ENCODE measurements at places on chromosomes 5 and 9. TPM values are rescaled to one million over a fixed set of nuclear protein-coding genes. Genes with fewer than 3 reads are reported as not detected.

- no peaks in the 10 kb centered on the region for H3K27me3 ChIP-seq
- H3K4me3 ChIP-seq: no peak overlapping the region
- H3K4me1 ChIP-seq: no peaks in the 10 kb centered on the region
- DNase-seq: no peak
Measured at GRCh38 chr9:28212979-28213378, 639.7 kb upstream of the C9orf72 start.

GRCh38 chr5:3356016-3356415 is 239.6 kb upstream of the IRX1 start:
- H3K36me3 ChIP-seq: no peaks in the 10 kb centered on the region
- H3K27me3 ChIP-seq: no peaks in the 10 kb centered on the region
- no peak overlapping the region for H3K4me3 ChIP-seq
- H3K27ac ChIP-seq: no peak overlapping the region
- DNase-seq: peak; percentile 16

DNA sequence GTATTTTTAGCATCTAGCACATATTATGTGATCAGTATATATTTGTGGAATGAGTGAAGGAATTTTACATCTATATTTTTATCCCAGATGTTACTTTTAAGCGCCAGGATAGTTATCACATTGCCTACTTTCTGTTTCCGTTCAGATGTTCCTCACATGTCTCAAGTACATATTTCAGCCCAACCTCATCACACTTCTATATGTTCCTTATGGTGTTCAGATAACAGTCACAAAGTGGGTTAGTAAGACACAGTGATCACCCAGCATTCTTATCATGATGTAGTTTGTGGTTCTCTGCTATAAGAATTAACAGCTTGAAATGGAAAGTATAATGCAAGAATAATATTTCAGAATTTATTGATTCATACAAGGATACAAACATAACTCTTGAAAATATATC is 170.0 kb upstream of the RASA1 start:
- DNase-seq: no peak
- no peaks in the 10 kb centered on the region for H3K36me3 ChIP-seq
- no peaks in the 10 kb centered on the region for H3K4me1 ChIP-seq
- no peak overlapping the region for H3K4me3 ChIP-seq
- H3K27me3 ChIP-seq: no peaks in the 10 kb centered on the region
- H3K27ac ChIP-seq: no peak overlapping the region

GRCh38 chr9:34125681-34126206 is 754 bp downstream of the DCAF12 start:
- peak; percentile 66 for DNase-seq
- H3K4me1 ChIP-seq: peaks cover 4% of the 10 kb centered on the region
- H3K27ac ChIP-seq: peak overlapping the region; percentile 71
- peak overlapping the region; percentile 95 for H3K4me3 ChIP-seq
- peaks cover 23% of the 10 kb centered on the region for H3K36me3 ChIP-seq
- H3K27me3 ChIP-seq: no peaks in the 10 kb centered on the region

DNA sequence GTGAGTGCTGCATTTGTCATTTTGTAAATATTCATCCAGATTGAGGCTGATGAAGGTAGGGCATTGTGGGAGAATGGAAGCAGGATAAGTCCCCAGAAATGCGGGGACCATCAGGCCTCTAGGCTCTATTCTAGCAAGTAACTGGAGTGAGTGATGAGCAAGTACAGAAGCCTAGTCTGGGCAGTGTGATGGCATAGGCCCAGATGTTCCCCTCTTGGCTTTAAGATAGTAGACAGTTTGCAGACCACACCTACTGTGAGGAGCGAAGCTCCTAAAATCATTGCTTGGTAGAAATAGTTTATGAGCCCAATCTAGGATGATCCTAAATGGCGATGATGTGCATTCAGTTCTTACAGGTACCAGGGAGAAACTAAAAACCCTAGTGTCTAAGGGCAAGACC is 24.3 kb downstream of the NDFIP1 start:
- H3K36me3 ChIP-seq: peaks cover 58% of the 10 kb centered on the region
- no peak overlapping the region for H3K27ac ChIP-seq
- no peak for DNase-seq
- peaks cover 5% of the 10 kb centered on the region for H3K4me1 ChIP-seq

GRCh38 chr9:133125941-133126696 is 5.1 kb upstream of the RALGDS start:
- H3K4me1 ChIP-seq: no peaks in the 10 kb centered on the region
- H3K27me3 ChIP-seq: no peaks in the 10 kb centered on the region
- H3K27ac ChIP-seq: no peak overlapping the region
- DNase-seq: no peak
- H3K4me3 ChIP-seq: no peak overlapping the region
- no peaks in the 10 kb centered on the region for H3K36me3 ChIP-seq

DNA sequence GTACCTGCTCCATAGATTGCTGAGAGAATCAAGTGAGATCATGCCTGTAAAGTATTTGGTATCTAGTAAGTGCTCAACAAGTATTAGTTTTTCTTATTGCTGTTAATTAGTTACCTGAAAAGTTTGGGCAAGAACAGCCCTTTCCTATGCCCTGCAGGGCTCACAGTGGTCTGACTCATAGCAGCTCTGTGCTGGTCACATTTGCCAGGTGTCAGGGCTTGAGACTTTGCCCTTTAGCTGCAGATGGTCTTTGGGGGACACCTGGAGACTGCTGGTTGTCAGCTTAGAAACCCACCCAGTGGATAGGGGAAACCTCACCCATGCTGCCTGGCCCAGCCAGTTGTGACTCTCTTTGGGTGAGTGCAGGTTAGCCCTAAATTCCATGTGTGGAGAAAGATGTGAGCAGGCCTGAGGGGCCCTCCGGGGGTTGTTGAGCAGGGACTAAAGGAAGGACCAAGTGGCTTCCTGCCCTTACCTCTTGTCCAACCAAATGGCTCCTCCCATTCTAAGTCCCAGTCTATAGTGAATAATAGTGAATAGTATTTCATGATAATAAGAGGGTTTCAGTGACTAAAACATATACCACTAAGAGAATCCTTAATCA is 9.0 kb downstream of the COL27A1 start:
- no peak for DNase-seq
- H3K27ac ChIP-seq: no peak overlapping the region
- H3K4me1 ChIP-seq: peaks cover 18% of the 10 kb centered on the region
- no peaks in the 10 kb centered on the region for H3K27me3 ChIP-seq
- H3K36me3 ChIP-seq: peaks cover 43% of the 10 kb centered on the region

- no peak within 1 kb of the TSS for H3K27ac ChIP-seq
- no peaks in the 10 kb centered on the region for H3K36me3 ChIP-seq
- H3K4me1 ChIP-seq: no peaks in the 10 kb centered on the region
- DNase-seq: peak; percentile 72
- H3K4me3 ChIP-seq: peak within 1 kb of the TSS; percentile 27
- H3K27me3 ChIP-seq: no peaks in the 10 kb centered on the region
Measured at GRCh38 chr5:141223112-141223783, at the start of gene PCDHB14. PCDHB14 (plus strand) TSS chr5:141223343; CDS start chr5:141223506, 163 bp downstream.

GRCh38 chr5:68139611-68140441 is 75.7 kb upstream of the PIK3R1 start:
- no peaks in the 10 kb centered on the region for H3K27me3 ChIP-seq
- H3K36me3 ChIP-seq: no peaks in the 10 kb centered on the region
- no peak for DNase-seq
- H3K4me3 ChIP-seq: no peak overlapping the region
- no peaks in the 10 kb centered on the region for H3K4me1 ChIP-seq
- no peak overlapping the region for H3K27ac ChIP-seq

GRCh38 chr5:10308844-10309243 is 1.1 kb upstream of the CMBL start:
- no peak overlapping the region for H3K27ac ChIP-seq
- no peak overlapping the region for H3K4me3 ChIP-seq
- no peak for DNase-seq
- no peaks in the 10 kb centered on the region for H3K4me1 ChIP-seq

- H3K4me1 ChIP-seq: peaks cover 13% of the 10 kb centered on the region
- H3K27me3 ChIP-seq: peaks cover 14% of the 10 kb centered on the region
Measured at GRCh38 chr5:150780187-150780692, 1.7 kb downstream of the SMIM3 start.

DNA sequence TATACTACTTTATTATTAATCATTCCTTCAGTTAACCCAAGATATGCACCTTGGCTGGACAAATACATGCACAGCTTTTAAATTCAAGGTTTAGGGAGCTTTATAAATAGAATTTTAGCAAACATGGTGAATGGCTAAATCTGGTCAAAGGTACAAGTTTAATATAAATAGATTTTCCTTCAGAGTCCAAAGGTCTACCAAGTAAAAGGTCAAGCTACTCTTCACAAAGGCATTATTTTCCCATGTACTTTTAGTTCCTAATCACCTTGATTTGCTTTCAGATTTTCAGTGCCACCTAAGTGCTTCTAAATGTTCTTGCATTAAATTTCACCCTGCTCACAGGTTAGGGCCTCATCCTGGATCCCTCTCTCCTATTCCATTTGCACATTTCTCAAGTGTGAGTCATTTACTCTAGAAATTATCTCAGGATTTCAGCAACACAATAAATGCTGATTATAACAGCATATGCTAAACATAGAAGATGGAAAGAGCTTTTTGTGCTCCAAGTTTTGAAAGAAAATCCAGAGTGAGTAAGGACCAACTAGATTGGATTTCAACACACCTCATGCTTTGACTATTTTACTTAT is 459.4 kb upstream of the ITGA1 start:
- H3K4me3 ChIP-seq: no peak overlapping the region
- no peak for DNase-seq
- H3K36me3 ChIP-seq: no peaks in the 10 kb centered on the region
- H3K4me1 ChIP-seq: no peaks in the 10 kb centered on the region

GRCh38 chr5:146042628-146043279 is 62.6 kb downstream of the PLAC8L1 start:
- H3K27me3 ChIP-seq: no peaks in the 10 kb centered on the region
- H3K27ac ChIP-seq: no peak overlapping the region
- no peak overlapping the region for H3K4me3 ChIP-seq
- H3K36me3 ChIP-seq: no peaks in the 10 kb centered on the region

DNA sequence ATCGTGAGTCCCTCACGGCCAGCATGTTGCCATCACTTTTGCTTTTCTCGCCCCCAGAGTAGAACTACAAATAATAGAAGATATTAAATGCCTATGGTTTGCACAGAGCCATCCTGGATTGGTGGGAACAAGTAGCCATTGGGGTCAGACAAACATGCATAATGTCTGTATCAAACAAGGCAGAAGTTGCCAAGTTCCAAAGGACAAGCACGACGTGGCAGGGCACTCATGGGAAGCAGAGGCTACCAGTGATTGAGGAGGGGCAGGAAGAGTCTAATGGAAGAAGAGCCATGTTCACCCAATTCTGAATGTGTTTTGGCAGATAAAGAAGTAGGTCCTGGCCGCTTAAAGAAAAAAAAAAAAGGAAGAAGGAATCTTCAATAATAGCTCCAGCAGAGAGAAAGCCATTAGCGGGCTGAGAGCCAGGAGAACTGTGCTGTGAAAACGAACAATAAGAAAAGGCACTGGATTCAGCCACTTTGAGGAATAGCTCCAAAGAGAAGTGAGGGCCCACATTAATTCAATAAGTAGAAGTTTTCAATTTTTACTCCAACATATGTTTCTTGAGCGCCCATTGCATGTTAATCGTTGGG is 153.7 kb upstream of the ADCY2 start:
- no peaks in the 10 kb centered on the region for H3K27me3 ChIP-seq
- H3K4me1 ChIP-seq: peaks cover 8% of the 10 kb centered on the region
- H3K4me3 ChIP-seq: no peak overlapping the region
- no peaks in the 10 kb centered on the region for H3K36me3 ChIP-seq
- no peak overlapping the region for H3K27ac ChIP-seq

The SLC25A2 gene
- total RNA-seq: 0.50 TPM

The SPAAR gene
- not detected for total RNA-seq

The OTULINL gene
- 8.9 TPM for total RNA-seq

The GABRA6 gene
- not detected for total RNA-seq

The GRM6 gene
- total RNA-seq: not detected

The FAM81B gene
- not detected for total RNA-seq

The CCDC187 gene
- total RNA-seq: 0.15 TPM

The ANKRD20A1 gene
- total RNA-seq: 3.4 TPM

The F2R gene
- 28.5 TPM for total RNA-seq
